ENCODE measurements at places on chromosomes 1 and 21. TPM values are rescaled to one million over a fixed set of nuclear protein-coding genes. Genes with fewer than 3 reads are reported as not detected.

The NRAS gene
- 25.7 TPM for total RNA-seq

GRCh38 chr1:240014051-240014450 is 77.6 kb upstream of the FMN2 start:
- DNase-seq = no peak
- no peaks in the 10 kb centered on the region for H3K27me3 ChIP-seq
- H3K27ac ChIP-seq = no peak overlapping the region
- no peak overlapping the region for H3K4me3 ChIP-seq

- H3K4me3 ChIP-seq = no peak overlapping the region
- H3K36me3 ChIP-seq = no peaks in the 10 kb centered on the region
- peaks cover 9% of the 10 kb centered on the region for H3K4me1 ChIP-seq
- H3K27me3 ChIP-seq = no peaks in the 10 kb centered on the region
- H3K27ac ChIP-seq = no peak overlapping the region
Measured at GRCh38 chr1:200081151-200081968, 53.9 kb downstream of the NR5A2 start.

GRCh38 chr1:154199563-154199879 is 6.6 kb downstream of the CFAP141 start:
- no peak overlapping the region for H3K27ac ChIP-seq
- H3K36me3 ChIP-seq = no peaks in the 10 kb centered on the region
- H3K4me1 ChIP-seq = no peaks in the 10 kb centered on the region
- H3K27me3 ChIP-seq = no peaks in the 10 kb centered on the region

GRCh38 chr1:164061528-164061927 is 497.5 kb upstream of the PBX1 start:
- no peaks in the 10 kb centered on the region for H3K27me3 ChIP-seq
- no peak overlapping the region for H3K27ac ChIP-seq
- DNase-seq = no peak
- no peaks in the 10 kb centered on the region for H3K36me3 ChIP-seq
- H3K4me1 ChIP-seq = no peaks in the 10 kb centered on the region

DNA sequence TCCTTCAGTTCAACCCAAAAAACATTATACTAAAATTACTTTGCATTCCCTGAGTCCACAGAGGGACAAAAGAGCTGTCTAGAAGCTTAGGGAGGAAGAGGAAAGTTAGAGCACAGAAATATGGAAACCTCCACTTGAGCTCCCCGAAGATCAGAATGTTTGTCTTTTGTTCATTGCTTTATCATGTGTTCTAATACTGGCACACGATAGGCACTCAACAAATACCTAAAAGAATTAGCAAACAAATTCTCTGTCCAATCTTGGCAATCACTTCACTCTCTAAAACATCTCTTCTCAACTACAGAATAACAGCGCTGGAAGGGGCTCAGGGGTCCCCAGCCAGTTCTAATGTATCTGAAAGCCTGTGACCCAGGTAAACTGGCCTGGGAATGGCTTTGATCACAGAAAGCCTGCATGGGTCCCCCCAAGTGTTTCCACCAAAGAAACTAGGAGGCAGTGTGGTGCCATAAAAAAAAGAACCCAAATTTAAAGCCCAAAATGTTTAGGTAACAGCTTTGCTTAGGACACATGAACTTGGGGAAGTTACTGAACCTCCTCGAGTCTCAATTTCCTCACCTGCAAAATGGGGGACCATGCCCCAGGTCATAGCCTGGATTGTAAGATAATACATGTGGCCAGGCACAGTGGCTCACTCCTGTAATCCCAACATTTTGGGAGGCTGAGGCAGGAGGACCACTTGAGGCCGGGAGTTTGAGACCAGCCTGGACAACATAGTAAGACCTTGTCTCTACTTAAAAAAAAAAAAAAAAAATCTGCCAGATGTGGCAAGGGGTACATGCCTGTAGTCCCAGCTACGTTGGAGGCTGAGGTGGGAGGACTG is 45.8 kb downstream of the SSBP3 start:
- no peak overlapping the region for H3K4me3 ChIP-seq
- no peak for DNase-seq
- peak overlapping the region; percentile 71 for H3K27ac ChIP-seq
- no peaks in the 10 kb centered on the region for H3K36me3 ChIP-seq
- no peaks in the 10 kb centered on the region for H3K27me3 ChIP-seq

- no peak for DNase-seq
- H3K27me3 ChIP-seq = no peaks in the 10 kb centered on the region
- H3K27ac ChIP-seq = no peak overlapping the region
- no peaks in the 10 kb centered on the region for H3K36me3 ChIP-seq
- no peaks in the 10 kb centered on the region for H3K4me1 ChIP-seq
Measured at GRCh38 chr1:29249951-29250581, 13.7 kb downstream of the PTPRU start.

The TLCD4 gene
- total RNA-seq = 66.9 TPM

The PGLYRP3 gene
- total RNA-seq = not detected

- H3K36me3 ChIP-seq = no peaks in the 10 kb centered on the region
- no peak overlapping the region for H3K27ac ChIP-seq
- no peaks in the 10 kb centered on the region for H3K4me1 ChIP-seq
- H3K27me3 ChIP-seq = no peaks in the 10 kb centered on the region
- no peak overlapping the region for H3K4me3 ChIP-seq
Measured at GRCh38 chr1:3240524-3241235, 171.7 kb downstream of the PRDM16 start.

The RPTN gene
- not detected for total RNA-seq

DNA sequence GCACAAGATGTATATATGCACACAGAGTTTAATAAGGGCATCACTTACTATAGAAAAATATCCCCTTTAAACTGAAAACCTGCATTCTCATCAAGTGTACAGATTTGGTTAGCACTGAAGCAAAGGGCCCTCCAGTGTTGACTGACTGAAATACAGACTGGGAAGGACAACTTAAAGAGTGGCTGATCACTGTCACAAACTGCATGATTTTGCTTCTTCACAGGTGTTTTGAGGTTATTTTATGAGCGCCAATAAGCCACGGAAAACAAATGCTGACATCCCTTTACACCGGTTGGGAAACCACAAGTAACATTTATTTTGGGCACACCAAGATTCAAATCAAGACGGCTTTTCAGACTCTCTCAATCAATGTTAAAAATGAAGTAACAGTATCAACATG is 30.9 kb upstream of the RAP1GAP start:
- DNase-seq = no peak
- H3K27ac ChIP-seq = no peak overlapping the region
- no peak overlapping the region for H3K4me3 ChIP-seq
- no peaks in the 10 kb centered on the region for H3K4me1 ChIP-seq
- no peaks in the 10 kb centered on the region for H3K27me3 ChIP-seq
- H3K36me3 ChIP-seq = peaks cover 51% of the 10 kb centered on the region

The CD5L gene
- 0.41 TPM for total RNA-seq

DNA sequence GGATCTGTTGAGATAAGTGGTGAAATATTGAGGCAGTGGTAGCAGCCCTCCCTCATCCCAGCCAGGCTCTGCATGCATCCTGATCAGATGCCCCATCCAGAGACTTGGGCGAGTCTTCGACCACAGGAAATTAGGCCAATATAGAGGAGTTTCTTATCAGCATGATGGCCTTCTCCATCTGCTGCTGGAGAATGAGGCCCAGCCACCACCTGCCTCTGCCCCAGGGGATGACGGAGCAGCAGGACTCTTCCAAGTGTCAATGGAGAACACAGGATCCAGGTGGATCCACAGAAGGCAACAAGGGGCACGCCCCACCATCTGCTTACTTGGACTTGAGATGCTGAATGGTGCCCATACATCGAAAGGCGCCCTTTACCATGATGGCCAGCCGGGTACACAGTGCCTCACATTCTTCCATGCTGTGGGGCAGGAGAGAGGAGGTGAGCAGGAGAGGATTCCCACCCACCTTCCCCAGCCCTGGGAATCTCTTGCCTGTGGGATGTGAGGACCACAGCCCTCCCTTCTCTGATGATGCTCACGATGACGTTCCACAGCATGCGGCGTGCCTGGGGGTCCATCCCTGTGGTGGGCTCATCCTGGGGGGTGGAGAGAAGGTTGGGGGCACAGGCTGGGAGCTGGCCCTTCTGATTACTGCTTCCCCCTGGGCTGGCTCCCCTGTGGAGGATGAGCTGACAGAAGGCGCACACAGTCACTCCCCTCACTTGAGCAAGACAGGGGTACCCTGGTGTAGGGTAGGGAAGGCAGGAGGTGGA is 91.5 kb upstream of the GCLM start:
- no peaks in the 10 kb centered on the region for H3K4me1 ChIP-seq
- no peak overlapping the region for H3K27ac ChIP-seq
- no peak for DNase-seq
- no peaks in the 10 kb centered on the region for H3K36me3 ChIP-seq
- no peaks in the 10 kb centered on the region for H3K27me3 ChIP-seq
- no peak overlapping the region for H3K4me3 ChIP-seq

The TAS1R3 gene
- 0.50 TPM for total RNA-seq

GRCh38 chr1:94309829-94310569 is 72.6 kb upstream of the ARHGAP29 start:
- H3K27ac ChIP-seq = no peak overlapping the region
- no peaks in the 10 kb centered on the region for H3K27me3 ChIP-seq
- no peak for DNase-seq
- no peaks in the 10 kb centered on the region for H3K4me1 ChIP-seq
- H3K4me3 ChIP-seq = no peak overlapping the region
- no peaks in the 10 kb centered on the region for H3K36me3 ChIP-seq

The LAMTOR5 gene
- total RNA-seq = 257 TPM

- H3K4me1 ChIP-seq = no peaks in the 10 kb centered on the region
- H3K36me3 ChIP-seq = no peaks in the 10 kb centered on the region
Measured at GRCh38 chr21:17454315-17455027, 58.4 kb upstream of the CXADR start.

The BRDT gene
- total RNA-seq = not detected

The ASB17 gene
- not detected for total RNA-seq

DNA sequence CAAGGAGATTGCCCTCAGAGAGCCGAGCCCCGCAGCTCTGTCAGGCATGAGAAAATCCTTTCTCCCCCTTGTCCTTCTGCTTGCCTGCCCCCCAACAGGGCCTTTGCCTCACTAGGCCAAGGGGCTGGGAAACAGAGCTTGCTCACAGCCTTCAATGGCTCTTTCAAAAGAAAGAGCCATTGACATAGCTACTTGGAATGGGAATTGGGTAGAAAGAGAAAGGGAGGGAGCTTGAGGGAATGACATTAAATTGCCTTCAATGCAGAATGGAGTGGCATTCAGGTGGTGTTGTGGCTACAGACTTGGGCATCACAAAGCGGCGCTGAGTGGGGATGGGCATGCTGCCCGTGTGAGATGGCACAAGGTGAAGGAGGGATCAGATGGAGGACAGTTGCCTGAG is 13.2 kb downstream of the SYT11 start:
- H3K36me3 ChIP-seq = no peaks in the 10 kb centered on the region
- H3K4me3 ChIP-seq = no peak overlapping the region
- no peaks in the 10 kb centered on the region for H3K27me3 ChIP-seq
- H3K4me1 ChIP-seq = peaks cover 7% of the 10 kb centered on the region

- DNase-seq = no peak
- H3K27me3 ChIP-seq = no peaks in the 10 kb centered on the region
Measured at GRCh38 chr1:44572572-44572879, 101.8 kb downstream of the TMEM53 start.

The GOLPH3L gene
- 22.1 TPM for total RNA-seq

- no peak overlapping the region for H3K4me3 ChIP-seq
- DNase-seq = peak; percentile 21
Measured at GRCh38 chr1:51264451-51264850, 28.4 kb downstream of the RNF11 start.

DNA sequence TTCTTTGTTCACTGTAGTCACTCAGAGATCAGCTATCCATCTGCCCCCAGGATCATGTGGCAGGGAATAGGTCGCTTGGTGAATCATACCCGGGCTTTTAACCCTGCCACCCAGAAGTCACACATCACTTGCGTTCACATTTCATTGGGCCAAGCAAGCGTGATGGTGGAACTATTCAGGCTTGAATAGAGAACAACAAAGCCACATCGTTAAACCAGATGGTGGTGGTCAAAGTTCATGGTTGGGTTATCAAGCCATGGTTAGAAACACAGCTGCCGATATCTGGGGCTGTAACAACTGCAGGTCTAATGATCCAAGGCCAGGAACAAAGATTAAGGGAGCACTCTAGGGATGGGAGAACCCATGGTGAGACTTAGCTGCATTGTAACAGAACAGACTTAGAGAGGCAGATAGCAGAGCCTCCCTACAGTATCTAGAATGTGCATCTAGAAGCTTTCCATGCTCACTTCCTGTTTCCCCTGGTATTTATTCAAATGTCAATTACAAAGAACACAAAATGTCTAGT is 40.0 kb upstream of the PTPRC start:
- H3K27me3 ChIP-seq = no peaks in the 10 kb centered on the region
- no peaks in the 10 kb centered on the region for H3K36me3 ChIP-seq
- no peak overlapping the region for H3K27ac ChIP-seq
- no peak overlapping the region for H3K4me3 ChIP-seq
- DNase-seq = no peak

DNA sequence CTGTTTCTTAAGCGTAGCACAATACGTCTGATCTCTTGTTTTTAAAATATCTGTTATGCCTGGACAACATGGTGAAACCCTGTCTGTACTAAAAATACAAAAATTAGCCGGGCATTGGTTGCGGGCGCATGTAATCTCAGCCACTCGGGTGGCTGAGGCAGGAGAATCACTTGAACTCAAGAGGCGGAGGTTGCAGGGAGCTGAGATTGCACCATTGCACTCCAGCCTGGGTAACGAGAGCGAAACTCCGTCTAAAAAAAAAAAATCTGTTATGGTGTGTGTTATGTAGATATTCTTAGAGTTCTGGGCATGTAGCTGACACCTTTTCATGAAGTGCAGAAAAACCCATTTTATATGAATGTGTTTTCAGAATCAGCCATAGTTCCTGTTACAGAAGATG is 38.2 kb downstream of the RABGAP1L start:
- H3K27ac ChIP-seq = peak overlapping the region; percentile 28
- DNase-seq = no peak
- no peaks in the 10 kb centered on the region for H3K27me3 ChIP-seq
- H3K4me3 ChIP-seq = no peak overlapping the region
- no peaks in the 10 kb centered on the region for H3K36me3 ChIP-seq

DNA sequence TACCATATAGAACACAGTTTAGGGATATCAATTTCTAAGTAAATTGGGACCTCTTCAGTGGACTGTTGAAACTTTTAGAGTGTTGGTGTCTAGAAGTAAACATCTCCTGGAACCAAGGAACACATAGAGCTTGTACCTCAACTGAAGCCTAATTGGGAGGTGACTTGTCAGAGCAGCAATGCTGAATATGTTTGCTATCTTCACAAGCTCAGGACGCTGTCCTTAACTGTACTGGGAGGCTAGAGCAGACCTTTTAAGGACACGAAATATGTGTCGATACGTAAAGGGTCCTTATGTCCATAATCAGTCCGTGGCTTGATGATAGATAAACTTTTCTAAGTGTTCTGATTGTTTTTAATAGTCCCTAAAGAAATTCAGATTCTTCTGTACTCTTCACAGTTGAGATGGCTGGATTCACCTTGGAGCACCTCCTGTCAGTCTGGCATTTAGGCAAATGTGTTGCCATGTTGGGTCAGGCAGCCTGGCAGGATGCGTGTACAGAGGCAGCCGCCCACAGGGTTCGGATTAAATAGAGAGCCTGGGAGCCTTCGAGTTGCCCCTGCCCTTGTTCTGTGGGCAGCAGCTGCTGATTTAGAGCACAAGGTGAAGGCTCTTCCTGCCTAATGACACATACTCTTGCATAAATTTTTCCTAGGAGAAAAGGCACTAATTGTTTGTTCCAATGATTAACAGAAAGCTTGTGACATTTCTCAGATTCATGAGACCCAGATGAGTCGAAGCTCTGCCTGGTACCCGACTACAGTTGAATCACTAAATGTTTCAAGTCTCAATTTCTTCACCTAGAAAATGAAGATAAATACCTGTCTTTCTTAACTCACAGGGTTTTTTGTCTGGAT is 3.6 kb downstream of the ACTN2 start:
- peaks cover 4% of the 10 kb centered on the region for H3K27me3 ChIP-seq
- peaks cover 26% of the 10 kb centered on the region for H3K4me1 ChIP-seq
- H3K36me3 ChIP-seq = no peaks in the 10 kb centered on the region
- DNase-seq = no peak
- peak overlapping the region; percentile 62 for H3K4me3 ChIP-seq

All from heart left ventricle (tissue), 16 donors.